ENCODE measurements at places on chromosomes 7 and 10.

GRCh38 chr10:26326851-26327250 is 110.3 kb downstream of the GAD2 start:
- DNase-seq = no peak

DNA sequence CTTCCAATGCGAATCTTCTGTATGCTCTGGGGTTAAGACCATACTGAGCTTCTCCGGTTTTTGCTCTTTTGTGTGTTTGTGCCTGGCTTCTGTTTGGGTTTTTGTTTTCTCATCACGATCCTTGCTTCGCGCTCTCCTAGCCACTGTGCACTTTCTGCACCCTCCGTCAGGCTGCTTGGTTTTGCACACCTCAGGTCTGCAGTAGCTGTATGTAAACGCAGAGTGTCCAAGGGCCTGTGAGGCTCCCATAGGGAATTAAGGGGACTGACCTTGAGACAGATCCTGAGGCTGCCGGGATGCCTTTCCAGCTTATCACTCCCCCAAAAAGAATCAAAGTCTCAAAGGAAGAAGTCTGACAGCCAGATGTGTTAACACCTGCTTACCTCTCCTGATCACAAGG is 95.2 kb downstream of the PROSER2 start:
- no peak for DNase-seq

GRCh38 chr7:68807666-68808065 is 790.6 kb upstream of the AUTS2 start:
- no peak for DNase-seq

DNA sequence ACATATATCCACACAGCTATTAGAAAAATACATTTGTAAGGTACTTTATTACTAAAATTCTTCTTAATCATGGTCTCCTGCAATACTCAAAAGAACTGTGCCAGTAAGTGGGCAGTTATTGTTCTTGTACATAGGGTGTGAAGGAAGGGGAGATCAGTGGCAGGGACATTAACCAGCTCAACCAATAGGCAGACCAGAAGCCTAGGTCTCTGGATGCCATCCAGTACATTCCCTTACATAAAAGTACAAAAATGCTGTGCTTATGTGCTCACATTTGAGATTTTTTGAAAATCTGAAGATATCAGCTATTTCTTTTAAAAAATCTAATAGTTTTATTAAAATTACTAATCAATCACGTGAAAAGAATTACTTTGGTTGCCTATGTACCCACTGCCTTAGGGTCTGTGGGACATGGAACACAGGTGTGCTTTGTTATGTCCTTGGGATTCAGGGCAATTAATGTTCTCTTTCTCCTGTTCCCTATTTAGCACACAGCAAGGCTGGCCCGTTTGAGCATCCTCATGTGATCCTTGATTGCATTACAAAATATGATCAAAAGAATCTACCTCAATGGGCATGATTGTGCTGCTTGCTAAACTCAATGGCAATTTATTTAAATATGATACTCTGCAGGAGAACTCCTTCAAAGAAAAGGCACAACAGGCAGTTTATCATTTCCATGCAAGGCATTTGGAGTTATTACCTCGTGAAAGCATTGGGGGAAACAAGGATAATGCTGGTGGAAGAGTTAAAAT is 22.7 kb downstream of the TWIST1 start:
- DNase-seq = no peak

DNA sequence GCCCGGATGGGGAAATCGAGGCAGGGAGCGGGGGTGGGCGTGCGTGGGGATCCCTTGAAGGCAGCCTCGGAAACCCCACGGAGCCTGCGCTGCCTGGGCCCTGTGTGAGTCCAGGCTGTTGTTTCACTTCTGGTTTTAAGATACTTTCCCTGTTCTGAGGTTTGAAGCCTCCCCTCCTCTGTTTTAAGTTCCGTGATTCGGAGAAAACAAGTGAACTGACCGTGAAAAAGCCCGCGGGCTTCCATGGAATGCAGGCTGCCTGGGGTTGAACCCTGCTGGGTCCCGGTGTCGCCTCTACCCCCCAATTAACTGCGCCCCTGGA is 401 bp downstream of the LRRC27 start:
- DNase-seq = no peak

GRCh38 chr7:8386926-8387550 is 46.4 kb upstream of the NXPH1 start:
- no peak for DNase-seq

DNA sequence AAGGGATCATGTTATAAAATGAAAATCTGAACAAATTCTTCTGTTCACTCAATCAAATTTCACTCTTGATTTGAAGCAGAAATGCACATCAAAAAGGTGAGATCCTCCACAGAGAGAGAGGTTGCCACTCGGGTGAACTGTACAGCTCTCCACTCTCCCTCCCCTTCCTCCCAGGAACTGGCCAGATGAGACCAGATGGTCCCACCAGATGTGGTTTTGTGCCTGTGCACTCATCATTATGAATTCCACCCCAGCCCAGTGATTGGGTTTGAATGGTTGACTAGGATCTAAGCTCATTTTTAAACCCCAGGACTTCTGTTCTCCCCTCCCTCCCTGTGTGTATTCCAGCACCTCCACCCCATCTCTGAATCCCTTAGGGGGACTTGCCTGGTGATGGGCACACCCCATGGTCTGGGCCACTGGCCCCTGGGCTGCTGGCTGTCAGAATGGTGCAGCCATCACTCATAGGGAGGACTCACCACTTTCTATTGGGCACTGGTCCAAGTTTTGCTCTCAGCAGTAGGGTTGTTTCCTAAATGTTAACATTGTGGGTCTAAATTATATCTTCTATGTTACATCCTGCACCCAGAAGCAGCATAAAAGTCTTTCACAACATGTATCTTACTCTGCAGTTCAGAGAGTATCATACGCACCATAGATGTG is 393.1 kb downstream of the TNS3 start:
- DNase-seq = no peak

DNA sequence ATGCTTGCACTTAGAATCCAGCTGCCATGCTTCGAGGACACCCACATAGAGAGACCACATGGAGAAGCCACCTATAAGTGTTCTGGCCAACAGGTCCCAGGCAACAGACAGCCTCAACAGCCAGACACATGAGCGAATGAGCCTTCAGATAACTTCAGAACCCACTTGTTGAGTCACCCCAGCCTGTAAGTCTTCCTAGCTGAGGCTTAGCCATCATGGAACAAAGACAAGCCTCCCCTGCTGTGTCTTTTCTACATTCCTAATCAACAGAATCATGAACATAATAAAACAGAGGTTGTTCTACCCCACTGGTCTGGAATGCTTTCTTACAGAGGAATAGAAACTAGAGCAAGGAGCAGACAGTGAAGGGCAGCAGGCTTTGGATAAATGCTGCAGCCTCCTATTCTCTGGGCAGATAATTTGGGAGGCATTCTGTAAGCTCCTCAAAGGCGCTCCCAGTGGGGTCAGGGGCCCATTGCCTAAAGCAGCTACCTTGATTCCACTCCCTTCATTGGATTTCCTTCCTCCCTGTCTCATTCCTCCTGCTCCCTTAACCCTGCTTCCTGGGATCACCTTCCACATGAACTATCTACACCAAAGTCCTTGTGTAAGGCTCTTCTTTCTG is 4.6 kb downstream of the TLL2 start:
- no peak for DNase-seq

- no peak for DNase-seq
Measured at GRCh38 chr10:103668351-103669242, 175.1 kb downstream of the NEURL1 start.

DNA sequence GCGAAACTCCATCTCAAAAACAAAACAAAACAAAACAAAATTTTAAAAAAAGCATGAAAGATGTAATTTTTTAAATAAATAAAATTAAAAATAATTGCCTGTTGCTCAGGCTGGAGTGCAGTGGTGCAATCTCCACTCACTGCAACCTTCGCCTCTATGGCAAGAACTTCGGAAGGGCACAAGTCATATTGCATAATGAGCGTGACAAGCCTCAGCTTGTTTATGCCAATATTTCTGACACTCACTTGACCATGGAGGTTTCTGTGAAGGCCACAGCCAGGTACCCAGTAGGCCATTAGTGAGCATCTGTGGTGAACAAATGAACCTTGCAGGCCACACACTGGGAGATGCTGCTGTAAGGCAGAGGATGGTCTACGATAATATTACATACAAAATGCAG is 106.1 kb upstream of the KMT2C start:
- no peak for DNase-seq

DNA sequence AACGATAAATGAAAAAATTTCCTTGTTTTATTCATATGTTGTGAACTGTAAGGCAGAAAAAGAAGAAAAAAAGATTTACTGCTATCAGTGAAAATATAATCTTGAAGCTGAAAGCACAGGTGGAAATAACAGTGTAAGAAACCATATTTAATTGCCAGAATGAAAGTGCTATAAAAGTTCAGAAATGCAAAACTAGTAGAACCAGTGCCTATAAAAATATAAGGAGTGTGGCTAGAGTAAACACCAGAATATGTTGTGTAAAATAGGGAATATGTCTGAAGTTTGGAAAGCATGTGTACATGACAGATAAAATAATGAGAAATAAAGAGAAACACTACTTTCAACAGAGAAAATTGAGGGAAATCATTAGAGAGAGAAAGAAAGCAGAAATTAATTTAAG is 350.5 kb upstream of the NPSR1 start:
- DNase-seq = no peak

GRCh38 chr10:106576534-106576933 is 588.0 kb downstream of the SORCS1 start:
- no peak for DNase-seq

DNA sequence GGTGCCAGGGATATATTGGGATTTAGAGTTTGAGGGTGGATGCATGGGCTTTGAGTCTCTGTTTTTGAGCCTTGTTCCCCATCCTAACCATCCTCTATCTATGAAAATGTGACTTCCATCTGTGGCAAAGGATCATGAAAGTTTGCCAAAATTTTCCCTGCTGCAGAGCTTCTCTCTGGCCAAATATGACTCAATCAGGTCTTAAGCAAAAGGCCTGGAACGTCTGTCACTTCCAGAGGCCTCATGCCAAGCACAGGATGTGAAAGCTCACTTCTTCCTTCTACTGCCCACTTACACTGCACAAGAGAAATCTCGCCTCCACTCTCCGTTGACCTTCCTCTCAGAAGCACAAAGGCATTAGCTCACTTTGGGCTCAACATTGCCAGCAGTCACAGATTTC is 696.9 kb upstream of the NRP1 start:
- no peak for DNase-seq

DNA sequence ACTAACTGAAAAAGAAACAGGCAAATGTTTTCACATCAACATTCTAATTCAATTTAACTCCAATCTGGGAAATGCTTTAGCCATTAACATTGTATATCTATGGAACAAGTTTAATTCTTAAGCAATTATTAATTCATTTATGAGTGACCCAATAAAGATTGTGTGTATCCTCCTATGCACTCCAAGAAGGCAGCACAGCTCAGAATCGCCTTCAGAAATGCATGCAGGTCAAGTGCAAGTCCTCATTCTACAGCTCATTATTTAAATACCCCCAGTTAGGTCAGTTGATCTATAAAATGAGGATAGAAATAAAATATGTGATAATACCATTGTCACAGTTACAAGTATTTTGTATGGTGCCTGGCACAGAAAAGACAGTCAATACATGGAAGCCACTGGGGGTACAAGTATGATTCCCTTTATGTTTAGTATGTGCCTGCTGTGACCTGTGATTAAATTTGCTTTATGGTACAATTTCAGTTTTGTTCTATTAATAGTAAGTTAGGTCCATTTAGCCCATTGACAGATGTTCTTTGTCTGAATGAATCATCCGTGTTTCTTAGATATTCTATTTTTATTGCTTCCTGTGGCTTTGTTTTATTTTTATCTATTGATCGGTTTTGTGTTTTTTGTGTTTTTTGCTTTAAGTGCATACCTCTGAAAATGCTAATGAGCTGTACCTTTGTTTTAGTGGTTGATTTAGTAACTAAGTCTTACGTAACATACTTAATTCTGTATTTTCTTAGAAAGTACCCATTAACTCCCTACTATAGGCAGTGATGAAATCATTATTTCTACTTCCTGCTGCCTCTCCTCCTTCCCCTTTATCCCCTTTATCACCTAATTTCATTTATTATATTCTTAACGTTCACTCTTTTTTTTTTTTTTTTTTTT is 42.8 kb downstream of the CPXM2 start:
- DNase-seq = no peak

DNA sequence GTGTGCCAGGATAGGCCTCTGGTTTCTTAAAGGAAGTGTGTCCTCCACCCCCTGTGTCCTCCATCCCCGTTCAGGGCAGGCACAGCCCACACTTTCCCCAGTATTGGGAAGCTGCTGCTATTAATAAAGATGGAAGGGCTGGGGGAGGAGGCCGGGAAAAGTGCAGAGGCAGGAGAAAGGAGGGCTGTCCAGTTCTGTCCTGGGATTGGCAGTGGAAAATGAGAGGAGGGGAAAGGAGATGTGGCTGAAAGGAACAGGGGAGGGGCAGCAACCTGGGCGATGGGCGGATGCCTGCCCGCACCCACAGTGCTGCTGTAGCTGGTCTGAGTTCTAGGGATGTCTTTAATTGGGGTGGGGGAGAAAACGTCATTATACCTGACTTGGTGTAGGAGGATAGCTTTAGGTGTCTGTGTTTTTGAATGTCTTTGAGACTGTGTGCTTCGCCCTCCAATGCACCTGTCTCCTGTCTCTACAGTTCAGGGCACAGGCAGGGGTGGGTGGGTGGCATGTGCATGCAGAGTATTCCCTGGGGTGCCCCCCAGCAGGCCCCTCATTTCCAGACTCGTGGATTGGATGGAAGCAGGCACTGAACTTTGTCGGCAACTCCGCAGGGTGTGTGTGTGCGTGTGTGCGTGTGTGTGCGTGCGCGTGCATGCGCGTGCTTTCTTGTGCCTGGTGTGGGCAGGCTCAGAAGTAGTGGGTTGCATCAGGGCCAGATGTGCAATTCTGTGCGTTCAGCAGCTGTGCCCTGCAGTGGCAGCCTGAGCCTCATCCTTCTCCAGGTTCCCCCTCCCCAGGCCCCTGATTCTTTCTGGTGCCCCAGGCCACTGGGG is 2.5 kb downstream of the TRIM8 start:
- no peak for DNase-seq

DNA sequence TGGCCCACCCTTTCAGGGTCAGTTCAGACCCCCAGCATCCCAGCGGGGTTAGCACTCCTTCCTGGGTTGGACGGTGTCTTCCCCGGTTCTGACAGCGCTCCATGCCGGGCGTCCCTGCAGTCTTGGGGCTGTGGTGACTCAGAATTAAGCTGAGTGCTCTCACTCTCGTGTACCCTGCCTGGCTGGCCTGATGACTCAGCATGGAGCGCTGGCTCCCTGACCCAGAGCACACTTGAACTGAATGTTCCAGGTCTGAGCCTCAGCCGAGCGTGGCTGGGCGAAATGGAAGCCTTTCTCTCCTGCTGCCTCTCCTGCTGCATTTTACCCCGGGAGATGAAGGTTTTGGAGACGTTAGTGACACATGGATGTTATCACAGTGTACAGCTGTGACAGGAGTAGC is 7.1 kb downstream of the BAG3 start:
- DNase-seq = peak; percentile 11

DNA sequence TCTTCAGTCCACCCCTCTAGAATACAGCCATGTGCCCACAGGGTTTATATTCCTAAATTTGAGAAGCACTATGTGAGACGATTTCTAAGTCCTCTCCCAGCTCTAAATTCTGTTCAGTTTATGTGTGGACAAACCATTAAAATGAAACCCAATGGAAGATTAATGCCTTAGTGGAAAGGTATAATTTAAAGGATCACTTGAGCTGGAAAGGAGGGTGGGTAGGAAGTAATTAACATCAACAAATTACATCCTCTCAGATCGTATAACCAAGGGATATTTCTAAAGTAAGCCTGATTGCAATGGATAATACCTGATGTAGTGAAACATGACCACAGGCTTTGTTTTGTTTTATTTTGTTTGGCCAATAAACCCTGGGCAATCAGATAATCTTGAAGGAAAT is 511.0 kb upstream of the COBL start:
- DNase-seq = no peak

Measured in NCI-H2107 (cell line).